Muscle of leg (tissue), 16 donors: ENCODE measurements at places on chromosomes 4 and X.

- no peak for DNase-seq
These were observed at the start of gene CXCL11 for GRCh38 chr4:76035799-76036380. TSS of gene CXCL11 (minus strand) at chr4:76036070. CDS start at chr4:76035987, 83 bp downstream.

- DNase-seq = no peak
These were observed 41.9 kb upstream of the NEUROG2 start for GRCh38 chr4:112557676-112558411.

DNA sequence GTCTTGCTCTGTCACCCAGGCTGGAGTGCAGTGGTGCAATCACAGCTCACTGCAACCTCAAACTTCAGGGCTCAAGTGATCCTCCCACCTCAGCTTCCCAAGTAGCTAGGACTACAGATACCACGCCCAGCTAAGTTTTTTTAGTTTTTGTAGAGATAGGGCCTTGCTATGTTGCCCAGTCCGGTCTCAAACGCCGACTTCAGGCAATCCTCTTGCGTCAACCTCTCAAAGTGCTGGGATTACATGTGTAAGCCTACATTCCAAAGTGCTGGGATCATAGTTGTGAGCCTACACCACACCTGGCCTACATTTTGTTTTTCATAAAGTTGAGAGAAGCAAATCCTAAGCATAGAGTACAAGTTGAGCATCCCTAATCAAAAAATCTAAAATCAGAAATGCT lies 42.2 kb downstream of the SMARCA5 start:
- no peak for DNase-seq

DNA sequence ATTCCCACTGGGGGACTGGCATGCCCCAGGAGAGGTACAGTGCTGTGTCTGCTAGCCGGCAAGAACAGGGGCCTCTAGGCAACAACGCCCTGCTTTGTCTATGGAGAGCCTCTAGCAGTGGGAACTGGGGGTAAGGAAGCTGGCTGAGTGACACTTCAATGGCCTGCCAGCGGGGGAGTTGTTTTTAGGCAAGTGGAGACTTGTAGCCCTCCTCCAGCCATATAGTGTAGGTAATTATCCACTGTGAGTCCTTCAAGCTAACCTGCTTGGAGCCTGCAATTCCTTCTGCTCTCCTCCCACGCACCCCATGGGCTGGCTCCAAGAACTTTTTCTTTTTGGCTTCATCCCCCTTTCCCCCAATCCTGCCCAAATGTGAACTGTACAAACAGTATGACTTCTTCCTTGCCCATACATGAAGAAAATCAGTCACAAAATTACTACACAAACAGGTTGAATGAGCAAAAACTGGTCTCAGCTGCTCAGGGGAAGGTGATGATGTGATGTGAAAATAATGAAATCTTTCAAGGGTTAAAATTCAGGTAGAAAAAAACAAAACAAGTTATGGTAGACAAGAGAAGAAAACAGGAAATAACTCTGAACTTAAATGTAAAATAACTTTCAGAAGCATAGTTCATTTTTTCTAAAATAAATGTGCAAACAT lies 33.1 kb downstream of the LEF1 start:
- no peak for DNase-seq

GRCh38 chrX:6279277-6279909 lies 50.7 kb upstream of the NLGN4X start:
- no peak for DNase-seq

GRCh38 chr4:6035786-6036185 lies 17.6 kb upstream of the C4orf50 start:
- DNase-seq = no peak

GRCh38 chr4:159105761-159106243 lies 2.9 kb downstream of the RAPGEF2 start:
- peak; percentile 50 for DNase-seq

- peak; percentile 40 for DNase-seq
These were observed 129.6 kb upstream of the MED14 start for GRCh38 chrX:40864972-40865371.

GRCh38 chrX:120549483-120550452 lies 11.0 kb downstream of the CUL4B start:
- peak; percentile 19 for DNase-seq

DNA sequence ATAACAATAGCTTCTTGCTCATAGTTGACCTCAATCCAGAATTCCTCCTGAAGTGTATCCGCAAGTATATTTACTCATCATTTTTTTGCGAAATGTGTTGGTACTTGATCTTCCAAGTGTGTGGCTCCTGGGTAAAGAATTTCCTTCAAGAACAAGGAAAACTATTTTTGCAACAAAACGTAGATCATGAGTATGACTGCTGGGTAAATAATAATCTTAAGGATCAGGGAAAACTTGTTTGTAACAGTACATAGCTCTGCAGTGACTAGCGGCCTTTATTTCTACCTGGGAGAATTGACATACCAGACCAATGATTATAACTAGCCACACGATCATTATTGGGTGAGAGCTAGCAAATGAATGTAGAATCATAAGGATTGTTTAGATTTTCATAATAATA lies 1311.7 kb downstream of the ARAP2 start:
- DNase-seq = no peak

DNA sequence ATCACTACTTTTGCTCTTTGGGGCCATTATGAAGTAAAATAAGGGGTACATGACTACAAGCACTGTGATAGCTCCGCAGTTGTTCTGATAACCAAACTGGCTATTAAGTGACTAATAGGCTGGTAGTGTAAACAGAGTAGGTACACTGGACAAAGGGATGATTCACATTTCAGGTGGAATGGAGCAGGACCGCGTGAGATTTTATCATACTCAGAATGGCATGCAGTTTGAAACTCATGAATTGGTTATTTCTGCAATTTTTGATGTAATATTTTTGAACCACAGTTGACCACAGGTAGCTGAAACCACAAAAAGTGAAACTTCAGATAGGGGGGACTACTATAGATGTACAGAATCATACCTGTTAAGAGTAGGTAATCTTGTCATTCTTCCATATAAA lies 55.8 kb downstream of the PAK3 start:
- no peak for DNase-seq

DNA sequence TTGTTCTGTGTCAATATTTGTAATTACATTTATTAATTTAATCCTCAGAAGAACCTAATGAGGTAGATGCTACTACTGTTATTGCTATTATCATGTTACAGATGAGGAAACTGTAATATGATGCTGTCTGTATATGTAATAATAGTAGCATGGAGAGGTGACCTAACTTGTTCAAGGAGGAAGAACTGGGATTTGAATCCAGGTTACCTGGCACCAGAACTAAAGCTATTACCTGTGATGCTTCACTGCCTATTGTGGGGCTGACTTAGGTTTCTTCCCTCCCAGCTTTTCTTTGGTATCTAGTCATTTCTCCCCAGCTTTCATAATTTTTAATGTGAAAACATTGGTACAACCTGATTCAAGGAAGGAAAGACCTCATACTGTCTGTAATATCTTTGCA lies 43.6 kb downstream of the RAPGEF2 start:
- no peak for DNase-seq

- DNase-seq = no peak
These were observed 10.4 kb upstream of the GABRE start for GRCh38 chrX:151984902-151985301.

GRCh38 chrX:115318139-115318538 lies 28.6 kb downstream of the LUZP4 start:
- no peak for DNase-seq

GRCh38 chr4:93359586-93359985 lies 469.0 kb upstream of the ATOH1 start:
- no peak for DNase-seq

GRCh38 chrX:78024349-78025059 lies 55.1 kb upstream of the PGAM4 start:
- no peak for DNase-seq

DNA sequence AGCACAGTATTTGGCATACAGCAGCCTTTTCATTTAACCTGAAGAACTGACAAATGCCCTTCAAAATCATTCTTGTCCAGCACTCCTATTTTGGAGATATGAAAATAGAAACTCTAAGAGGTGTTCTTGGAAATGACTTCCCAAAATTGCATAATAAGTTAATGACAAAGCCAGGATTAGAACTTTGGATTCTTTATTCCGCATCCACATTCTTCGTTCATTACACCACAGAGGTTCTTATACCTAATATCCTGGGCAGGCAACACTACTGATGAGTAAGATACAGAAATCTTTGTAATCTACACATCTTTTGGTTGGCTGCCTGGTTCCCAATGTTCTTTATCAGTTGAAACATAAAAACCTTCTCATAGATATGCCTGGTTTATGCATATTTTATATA lies 5.9 kb downstream of the COL25A1 start:
- DNase-seq = no peak

GRCh38 chr4:113641025-113641431 lies 120.5 kb downstream of the CAMK2D start:
- no peak for DNase-seq

DNA sequence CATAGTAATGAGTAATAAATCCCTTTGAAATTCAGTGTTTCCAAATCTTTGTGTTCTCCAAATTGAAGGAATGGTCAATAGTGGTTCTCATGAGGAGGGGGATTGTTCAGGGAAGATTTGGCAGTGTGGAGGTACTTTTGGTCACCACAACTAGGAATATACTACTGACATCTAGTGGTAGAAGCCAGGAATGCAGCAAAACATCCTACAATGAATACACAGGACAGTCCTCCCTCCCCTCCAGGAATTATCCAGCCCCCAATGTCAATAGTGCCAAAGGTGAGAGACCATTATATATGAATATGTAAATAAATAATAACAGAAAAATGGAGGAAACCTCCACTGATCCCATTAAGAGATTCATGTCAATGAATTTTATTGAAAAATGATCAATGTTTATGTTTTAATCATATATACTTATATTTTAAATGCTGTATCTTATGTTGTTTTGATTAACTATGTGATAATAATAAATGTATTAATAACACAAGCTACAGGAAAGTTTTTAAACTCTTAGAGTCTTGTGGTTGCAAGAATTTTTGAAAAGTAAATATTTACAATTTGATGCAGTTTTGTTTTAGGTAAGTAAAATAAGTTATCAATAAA lies 14.4 kb upstream of the FAM9A start:
- peak; percentile 67 for DNase-seq

GRCh38 chr4:153651116-153651515 lies 33.0 kb upstream of the TLR2 start:
- DNase-seq = no peak

DNA sequence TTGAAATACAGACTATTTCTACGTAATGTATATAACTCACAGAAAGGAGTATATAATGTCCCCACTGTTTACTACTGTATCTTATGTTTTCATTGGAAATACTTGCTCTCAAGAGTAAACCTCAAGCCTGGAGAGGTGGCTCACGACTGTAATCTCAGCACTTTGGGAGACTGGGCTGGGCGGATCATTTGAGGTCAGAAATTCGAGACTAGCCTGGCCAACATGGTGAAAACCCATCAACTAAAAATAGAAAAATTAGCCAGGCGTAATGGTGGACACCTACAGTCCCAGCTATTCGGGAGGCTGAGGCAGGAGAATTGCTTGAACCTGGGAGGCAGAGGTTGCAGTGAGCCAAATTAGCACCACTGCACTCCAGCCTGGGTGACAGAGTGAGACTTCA lies 92.8 kb downstream of the COL25A1 start:
- no peak for DNase-seq

- no peak for DNase-seq
These were observed 160.9 kb downstream of the AFAP1 start for GRCh38 chr4:7778510-7779431.
